ENCODE measurements at places on chromosomes 2 and 18.

GRCh38 chr2:118078734-118079133 lies 9.5 kb upstream of the INSIG2 start:
- no peak for DNase-seq

- no peak for DNase-seq
Measured at GRCh38 chr18:74492259-74492658, 3.9 kb upstream of the CNDP2 start.

- no peak for DNase-seq
Measured at GRCh38 chr18:78713726-78714125, 265.9 kb upstream of the SALL3 start.

GRCh38 chr2:126715111-126715510 lies 59.2 kb downstream of the GYPC start:
- DNase-seq, result no peak

DNA sequence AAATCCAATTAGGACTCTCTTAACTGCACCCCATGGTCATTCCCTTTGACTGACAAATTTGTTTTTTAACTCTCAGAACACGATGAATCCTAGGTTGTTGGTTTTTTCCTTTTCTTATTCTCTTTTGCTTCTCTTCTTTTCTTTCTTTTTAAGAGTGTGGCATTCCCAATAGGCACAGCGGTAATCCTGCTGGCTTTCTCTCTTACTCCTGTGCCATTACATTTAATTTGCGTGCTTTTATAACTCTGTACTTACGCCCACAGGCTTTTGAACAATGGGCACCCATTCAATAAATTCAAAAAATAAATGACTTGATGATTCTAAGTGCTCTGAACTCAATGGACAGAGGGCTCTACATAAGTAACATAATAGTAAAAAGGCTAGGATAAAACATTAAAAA lies 189.0 kb upstream of the SMAD7 start:
- no peak for DNase-seq

DNA sequence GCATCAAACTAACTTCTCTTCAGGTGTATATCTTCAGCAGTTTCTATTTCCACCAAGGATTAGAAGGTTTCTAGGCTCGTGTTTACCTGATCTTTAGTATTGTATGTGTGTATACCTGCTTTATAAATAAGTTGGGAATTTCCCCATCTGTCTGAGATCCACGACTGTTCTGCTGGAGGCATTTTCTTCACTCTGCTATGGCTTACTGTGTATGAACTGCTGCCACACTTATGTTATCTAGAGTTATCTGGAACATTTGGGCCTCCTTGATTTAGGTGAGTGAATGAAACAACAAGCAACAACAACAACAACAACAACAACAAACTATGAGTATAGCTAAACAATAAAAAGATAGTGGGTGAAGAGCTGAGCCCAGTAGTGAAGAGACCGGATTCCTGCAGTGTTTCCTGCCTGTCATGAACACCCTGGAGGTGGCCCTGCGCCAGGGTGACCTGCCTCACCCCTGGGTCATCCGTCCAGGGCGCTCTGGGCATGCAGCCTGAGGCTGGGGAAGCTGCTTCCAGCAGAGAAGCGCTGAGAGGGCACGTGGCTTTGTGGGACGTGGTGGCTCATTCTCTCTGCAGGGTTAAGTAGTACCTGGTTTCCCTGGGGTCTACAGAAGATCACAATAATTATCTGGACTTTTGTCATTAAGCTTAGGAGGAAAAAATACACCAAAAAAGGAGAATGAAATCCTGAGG lies 56.1 kb upstream of the GATA6 start:
- no peak for DNase-seq

- no peak for DNase-seq
Measured at GRCh38 chr2:235990344-235990743, 177.8 kb downstream of the GBX2 start.

DNA sequence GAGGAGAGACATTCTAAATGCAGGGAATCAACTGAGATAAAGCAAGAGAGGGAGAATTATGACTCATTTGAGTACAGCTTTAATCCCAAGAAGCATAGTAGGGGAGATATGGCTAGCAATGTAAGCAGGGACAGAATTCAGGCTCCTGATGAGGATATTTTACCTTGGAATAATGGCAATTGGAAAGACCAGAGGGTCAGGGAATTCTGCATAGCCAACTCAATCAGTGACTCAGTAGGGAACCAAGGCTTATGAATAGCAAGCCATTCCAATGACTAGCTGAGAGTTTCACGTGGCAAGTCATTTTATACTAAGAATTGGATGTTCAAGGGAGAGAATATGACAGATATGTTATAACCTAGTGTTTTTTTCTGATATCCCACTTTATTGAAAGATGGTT lies 563.8 kb upstream of the NETO1 start:
- DNase-seq, result no peak

DNA sequence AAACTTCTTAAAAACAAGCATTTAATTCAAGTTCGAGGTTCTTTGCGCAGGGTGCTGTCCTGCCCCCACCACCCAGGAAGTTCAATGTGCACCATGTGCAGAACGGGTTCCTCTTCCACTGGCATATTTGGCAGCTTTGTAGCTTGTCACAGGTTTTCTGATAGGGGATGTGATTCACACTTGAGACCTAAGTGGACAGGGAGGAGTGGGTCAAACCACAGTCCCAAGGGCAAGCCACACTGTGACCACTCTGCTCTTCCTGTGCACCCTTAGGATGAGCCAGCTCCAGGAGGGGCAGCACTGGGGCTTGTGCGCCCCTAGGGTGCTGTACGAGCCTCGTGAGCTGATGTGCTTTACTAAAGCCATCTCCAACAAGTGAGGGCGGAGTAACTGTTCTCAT lies 82.5 kb downstream of the TGFA start:
- no peak for DNase-seq

- DNase-seq, result no peak
Measured at GRCh38 chr18:56770097-56770496, 118.9 kb downstream of the WDR7 start.

DNA sequence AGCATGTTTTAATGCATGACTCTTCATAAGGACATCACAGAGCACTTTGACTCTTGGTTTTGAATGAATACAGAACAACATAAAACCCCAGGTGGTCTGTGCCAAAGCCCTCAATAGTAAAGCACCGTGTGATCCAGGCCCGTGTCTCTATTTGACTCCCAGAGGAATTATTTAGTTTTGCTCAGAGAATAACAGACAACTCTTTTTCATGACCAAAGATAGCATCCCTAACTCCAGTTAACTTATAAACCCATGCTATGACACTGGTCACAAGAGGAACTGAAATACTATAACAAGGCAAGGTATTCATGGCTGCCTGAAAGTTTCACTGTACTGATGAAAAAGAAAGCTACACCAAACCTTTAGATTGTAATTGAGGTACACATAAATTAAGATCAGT lies 128.4 kb downstream of the IKZF2 start:
- no peak for DNase-seq

- no peak for DNase-seq
Measured at GRCh38 chr18:8972116-8972515, 130.4 kb upstream of the NDUFV2 start.

DNA sequence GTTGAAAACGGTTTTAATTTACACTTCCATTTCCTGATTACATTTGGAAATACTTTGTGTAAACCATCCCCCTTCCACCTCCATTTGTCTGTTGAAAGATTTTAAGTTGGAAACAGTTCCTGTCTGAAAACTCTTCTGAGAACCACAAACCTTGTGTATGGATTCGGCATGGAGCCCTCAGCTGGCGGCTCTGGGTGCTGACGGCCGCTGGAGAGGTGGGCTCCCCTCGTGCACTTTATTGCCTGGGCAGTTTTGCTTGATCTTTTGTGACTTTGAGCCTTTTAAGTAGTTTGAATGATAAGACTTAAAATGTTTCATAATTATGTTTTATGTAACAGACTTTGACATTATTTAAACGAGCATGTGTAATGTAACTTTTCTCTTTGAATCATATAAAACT lies 11.1 kb downstream of the KLF11 start:
- no peak for DNase-seq

- no peak for DNase-seq
Measured at GRCh38 chr2:15941481-15941850, 1.1 kb downstream of the MYCN start.

DNA sequence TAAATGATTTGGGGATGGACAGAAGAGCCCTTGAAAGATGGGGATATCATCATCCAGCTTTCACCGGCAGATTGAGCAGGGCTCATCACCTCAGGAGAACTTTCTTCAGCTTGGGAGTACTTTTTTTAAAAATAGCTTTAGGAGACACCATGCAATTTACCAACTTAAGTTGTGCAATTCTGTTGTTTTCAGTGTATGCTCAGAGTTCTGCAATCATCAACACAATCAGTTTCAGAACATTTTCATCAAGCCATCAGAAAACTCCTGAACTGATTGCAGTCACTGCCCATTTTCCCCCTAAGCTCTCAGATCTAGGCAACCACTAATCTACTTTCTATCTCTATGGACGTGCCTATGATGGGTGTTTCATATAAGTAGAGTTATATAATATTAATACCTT lies 117.7 kb downstream of the CRIM1 start:
- DNase-seq, result no peak

DNA sequence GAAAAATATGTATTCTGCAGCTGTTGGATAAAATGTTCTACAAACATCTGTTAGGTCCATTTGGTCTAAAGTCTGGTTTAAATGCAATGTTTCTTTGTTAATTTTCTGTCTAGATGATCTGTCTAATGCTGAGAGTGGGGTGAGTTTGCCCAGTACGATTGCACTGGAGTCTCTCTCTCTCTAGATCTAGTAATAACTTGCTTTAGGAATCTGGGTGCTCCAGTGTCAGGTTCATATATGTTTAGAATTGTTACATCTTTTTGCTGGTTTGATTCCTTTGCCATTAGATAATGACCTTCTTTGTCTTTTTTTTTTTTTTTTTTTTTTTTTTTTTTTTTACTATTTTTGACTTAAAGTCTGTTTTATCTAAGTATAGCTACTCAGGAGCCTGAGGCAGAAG lies 10.4 kb downstream of the GCC2 start:
- no peak for DNase-seq

DNA sequence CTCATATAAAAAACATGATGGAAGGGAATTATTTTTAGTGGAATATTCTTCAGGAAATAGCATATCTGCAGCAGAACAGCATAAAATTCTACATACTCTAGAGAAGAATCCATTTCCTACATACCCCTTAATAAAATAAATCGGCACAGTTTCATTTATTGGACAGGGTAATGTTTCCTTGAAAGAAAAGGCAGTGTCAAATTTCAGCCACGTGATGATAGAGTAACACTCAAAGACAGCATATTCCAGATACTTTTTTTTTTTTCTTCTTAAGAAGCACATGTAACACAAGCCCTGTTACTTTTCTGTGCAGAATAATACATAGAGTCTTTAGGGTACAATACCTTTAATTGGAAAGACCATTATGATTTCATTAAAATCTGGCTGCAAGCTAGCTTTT lies 204.4 kb downstream of the SRBD1 start:
- DNase-seq, result no peak

GRCh38 chr18:5095239-5095638 lies 101.8 kb downstream of the AKAIN1 start:
- DNase-seq, result no peak

GRCh38 chr18:41687138-41687537 lies 267.9 kb upstream of the PIK3C3 start:
- DNase-seq, result no peak

GRCh38 chr2:225668606-225669266 lies 269.2 kb downstream of the NYAP2 start:
- no peak for DNase-seq

DNA sequence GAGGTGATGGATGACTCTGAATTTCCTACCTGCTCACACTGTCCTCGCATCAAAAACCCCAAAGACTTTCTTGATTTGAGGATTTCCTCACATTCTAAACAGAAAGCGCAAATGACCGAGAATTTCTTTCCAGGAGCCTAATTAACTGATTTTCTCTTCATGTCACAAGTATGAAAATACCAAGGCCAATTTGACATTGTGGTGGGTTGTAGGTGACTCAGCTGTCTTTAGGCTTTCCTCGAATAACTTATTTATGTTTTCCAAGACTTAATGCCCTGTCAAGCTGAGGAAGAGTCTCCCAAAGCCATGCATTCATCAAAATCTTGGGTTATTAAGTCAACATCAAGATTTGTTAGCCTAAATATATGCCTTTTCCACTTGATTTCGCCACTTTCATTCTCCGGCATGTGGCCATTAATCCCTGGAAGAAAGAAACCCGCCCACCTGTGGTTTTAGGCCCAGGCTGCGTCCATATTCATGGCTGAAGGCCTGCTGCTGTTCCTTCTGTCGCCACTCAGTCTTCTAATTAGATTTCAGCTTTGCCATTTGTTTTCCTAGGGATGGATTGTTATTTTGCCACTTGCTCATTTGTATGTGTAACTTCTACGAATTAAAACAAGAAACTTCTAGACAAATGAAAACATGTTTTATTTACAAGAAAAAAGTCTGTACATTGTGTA lies 84.9 kb downstream of the ST6GAL2 start:
- DNase-seq, result no peak

DNA sequence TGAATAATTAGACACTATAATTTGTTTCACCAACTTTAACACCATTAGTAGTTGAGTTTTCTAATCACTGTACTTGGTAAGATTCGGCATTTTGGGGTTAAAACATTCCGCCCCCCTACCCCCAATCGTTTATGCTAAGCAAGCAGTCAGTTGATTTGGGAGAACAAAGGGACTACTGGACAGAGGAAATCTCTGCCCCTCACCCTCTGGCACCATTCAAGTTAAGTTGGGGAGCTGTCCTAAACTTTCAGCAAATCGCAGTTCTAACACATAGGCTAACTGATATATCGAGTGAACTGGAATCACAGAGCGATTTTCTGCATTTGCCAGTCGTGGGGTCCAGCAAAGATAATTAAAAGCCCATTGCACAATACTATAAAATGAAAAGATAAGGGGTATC lies 5.6 kb downstream of the KLF7 start:
- no peak for DNase-seq

GRCh38 chr2:188369365-188369764 lies 77.7 kb downstream of the GULP1 start:
- no peak for DNase-seq

DNA sequence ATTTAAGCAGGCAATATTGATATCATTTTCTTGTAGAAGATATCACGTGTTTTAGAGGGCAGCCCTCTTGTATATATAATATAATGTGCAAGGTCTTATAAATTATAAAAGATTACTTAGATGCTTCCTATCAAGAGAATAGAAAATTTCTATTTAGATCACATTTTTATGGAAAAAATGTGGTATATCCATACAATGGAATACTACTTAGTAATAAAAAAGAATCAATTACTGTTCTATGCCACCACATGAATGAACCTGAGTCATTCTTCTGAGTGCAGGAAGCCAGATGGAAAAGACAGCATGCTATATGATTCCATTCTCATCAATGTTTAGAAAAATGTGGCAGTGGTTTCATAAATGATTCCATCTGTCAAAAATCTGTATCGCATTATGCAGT lies 23.6 kb downstream of the CYP27C1 start:
- DNase-seq, result no peak

GRCh38 chr18:11178951-11179549 lies 29.7 kb upstream of the PIEZO2 start:
- DNase-seq, result no peak

GRCh38 chr2:28322981-28323396 lies 69.7 kb upstream of the FOSL2 start:
- no peak for DNase-seq

- DNase-seq, result no peak
Measured at GRCh38 chr18:68340606-68341005, 374.3 kb downstream of the TMX3 start.

Data from stimulated activated CD4-positive, alpha-beta T cell treated with anti-CD3 and anti-CD28 coated beads, Interleukin-1b, Interleukin-23, amount 100 ng/mL, for 1 hour (primary cell).